ENCODE measurements at places on chromosomes 12 and 14.

GRCh38 chr12:129750421-129750820, 153.4 kb downstream of the TMEM132D start:
- H3K27ac ChIP-seq: no peak overlapping the region
- DNase-seq: no peak
- no peaks in the 10 kb centered on the region for H3K36me3 ChIP-seq
- no peaks in the 10 kb centered on the region for H3K4me1 ChIP-seq

GRCh38 chr12:11209113-11209512, 22.4 kb upstream of the TAS2R42 start:
- H3K4me3 ChIP-seq: no peak overlapping the region
- no peaks in the 10 kb centered on the region for H3K36me3 ChIP-seq
- no peaks in the 10 kb centered on the region for H3K4me1 ChIP-seq
- H3K27me3 ChIP-seq: no peaks in the 10 kb centered on the region
- H3K27ac ChIP-seq: no peak overlapping the region

GRCh38 chr12:95626854-95627253, 75.6 kb upstream of the USP44 start:
- H3K4me3 ChIP-seq: no peak overlapping the region
- no peak for DNase-seq
- H3K36me3 ChIP-seq: no peaks in the 10 kb centered on the region
- H3K27ac ChIP-seq: no peak overlapping the region

GRCh38 chr12:121858662-121859572, at the start of gene HPD:
TSS of gene HPD (minus strand) at chr12:121858859. CDS start at chr12:121858823, 36 bp downstream.
- no peaks in the 10 kb centered on the region for H3K27me3 ChIP-seq
- H3K4me1 ChIP-seq: no peaks in the 10 kb centered on the region
- H3K36me3 ChIP-seq: no peaks in the 10 kb centered on the region
- peak within 1 kb of the TSS; percentile 27 for H3K27ac ChIP-seq
- H3K4me3 ChIP-seq: no peak within 1 kb of the TSS
- peak; percentile 46 for DNase-seq

DNA sequence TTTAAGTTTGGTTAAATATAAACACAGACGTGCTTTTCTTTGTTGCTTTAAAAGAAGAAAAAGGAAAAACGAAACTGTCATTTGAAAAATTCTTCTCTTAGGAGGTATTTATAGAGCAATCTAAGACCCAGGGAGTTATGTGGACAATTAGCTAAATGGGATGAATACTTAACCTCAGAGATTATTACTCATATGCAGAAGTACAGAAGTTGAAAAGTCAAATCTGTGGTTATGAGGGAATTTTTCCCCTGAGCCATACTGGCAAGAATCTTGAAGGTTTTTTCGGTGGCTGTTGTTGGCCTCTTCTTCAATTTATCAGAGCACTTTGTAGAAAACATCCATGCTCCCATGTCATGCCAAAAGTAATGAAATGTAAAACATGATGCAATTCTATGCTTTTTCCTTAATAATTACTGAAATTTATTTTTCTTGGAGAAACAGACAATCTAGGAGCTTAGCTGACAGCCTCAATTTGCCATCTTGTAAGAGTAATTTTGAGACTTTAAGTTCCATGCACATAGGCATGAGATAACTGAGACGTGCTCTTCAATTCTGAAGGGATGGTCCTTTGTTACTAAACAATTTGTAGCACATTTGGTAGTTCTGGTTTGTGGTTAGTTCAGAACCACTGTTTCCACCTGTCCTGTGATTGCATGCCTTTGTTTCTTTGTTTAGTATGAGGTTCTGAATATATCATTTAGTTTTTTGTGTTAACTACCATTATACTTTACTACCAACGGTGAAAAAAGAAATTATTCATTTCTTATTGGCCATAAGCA, 126.6 kb downstream of the BCAT1 start:
- no peak overlapping the region for H3K27ac ChIP-seq
- no peaks in the 10 kb centered on the region for H3K4me1 ChIP-seq
- H3K36me3 ChIP-seq: no peaks in the 10 kb centered on the region
- no peak overlapping the region for H3K4me3 ChIP-seq

- no peaks in the 10 kb centered on the region for H3K36me3 ChIP-seq
- H3K27ac ChIP-seq: peak overlapping the region; percentile 67
- H3K27me3 ChIP-seq: no peaks in the 10 kb centered on the region
- DNase-seq: peak; percentile 55
These were observed 241.0 kb upstream of the ATP2B1 start for GRCh38 chr12:89949457-89950195.

- no peaks in the 10 kb centered on the region for H3K36me3 ChIP-seq
- H3K4me1 ChIP-seq: no peaks in the 10 kb centered on the region
- no peak overlapping the region for H3K4me3 ChIP-seq
- no peak for DNase-seq
These were observed 87.8 kb downstream of the NEDD1 start for GRCh38 chr12:96994900-96995299.

- peak; percentile 35 for DNase-seq
- H3K4me3 ChIP-seq: peak overlapping the region; percentile 70
- H3K27ac ChIP-seq: peak overlapping the region; percentile 99
- H3K27me3 ChIP-seq: no peaks in the 10 kb centered on the region
- H3K36me3 ChIP-seq: no peaks in the 10 kb centered on the region
These were observed 1.4 kb downstream of the DUSP6 start for GRCh38 chr12:89350630-89351488.

DNA sequence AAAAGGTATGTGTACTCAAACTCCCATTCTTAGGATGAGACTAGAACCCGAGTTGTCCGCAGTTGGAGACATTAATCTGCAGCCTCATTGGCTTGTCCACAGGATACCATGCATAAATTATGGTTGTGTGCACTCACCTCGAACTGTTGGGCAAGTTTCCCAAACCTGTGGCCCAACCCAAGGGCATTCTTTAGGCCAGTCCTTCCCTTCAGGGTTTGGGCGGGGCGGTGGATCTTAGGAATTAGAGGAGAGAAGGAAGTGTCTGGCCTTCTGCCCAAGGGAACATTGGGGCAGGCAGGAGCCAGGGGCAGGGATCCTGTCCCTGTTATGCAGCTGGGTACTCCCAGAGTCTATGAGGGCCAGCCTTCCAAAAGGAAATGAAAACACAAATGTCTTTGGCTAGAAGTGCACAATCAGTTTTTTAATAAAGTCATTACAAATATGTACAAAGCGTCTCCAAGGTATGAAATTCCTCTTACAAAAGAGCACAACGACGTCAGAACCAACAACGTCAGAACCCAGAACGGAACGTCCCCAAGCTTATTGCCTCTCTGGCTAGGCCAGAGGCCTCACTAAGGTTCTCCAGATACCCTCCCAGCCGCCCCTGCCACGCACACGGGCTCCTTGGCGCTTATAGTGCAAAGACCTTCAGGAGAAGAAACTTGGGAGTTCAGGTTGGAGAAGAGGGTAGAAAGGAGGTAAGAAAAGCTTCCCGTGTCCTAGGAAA, 25.3 kb downstream of the HRK start:
- H3K27me3 ChIP-seq: no peaks in the 10 kb centered on the region
- no peak overlapping the region for H3K27ac ChIP-seq
- peak; percentile 82 for DNase-seq

DNA sequence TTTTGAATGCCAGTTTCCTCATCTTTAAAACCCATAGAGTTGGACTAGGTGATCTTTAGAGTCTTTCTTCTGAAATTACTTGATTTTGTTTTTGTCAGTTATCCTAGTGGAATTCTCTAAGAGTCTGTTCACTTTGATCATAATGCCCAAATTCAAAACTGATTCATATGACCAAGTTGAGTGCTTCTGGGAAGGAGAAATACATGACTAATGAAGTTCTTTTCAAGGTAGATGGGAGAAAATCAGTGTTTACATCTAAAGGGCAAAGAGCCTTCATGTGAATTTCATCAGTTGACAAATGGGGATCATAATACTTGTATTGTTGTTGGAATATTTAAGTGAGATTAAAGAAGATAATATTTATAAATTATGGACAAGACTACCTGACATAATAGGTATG, 53.2 kb downstream of the ERC1 start:
- no peaks in the 10 kb centered on the region for H3K4me1 ChIP-seq
- H3K27ac ChIP-seq: no peak overlapping the region
- H3K4me3 ChIP-seq: no peak overlapping the region

DNA sequence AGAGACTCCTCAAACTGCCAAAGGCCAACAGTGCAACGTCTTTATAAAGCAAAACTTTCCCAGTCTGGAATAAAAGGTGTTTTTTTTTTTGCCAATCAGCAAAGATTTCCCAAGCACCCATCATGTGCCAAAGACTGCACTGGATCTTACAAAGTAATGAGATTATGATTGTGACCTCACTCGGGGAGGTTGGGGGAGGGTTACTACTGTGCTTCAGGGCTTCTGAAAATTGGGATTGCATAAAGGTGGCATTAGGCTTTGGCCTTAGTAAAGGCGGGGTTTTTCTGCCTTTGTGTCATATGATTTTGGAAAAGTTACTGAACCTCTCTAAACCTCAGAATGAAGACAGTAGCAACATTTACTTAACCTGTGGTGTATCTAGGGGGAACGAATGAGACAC, 233.8 kb downstream of the DACT1 start:
- DNase-seq: no peak
- H3K4me3 ChIP-seq: no peak overlapping the region
- no peaks in the 10 kb centered on the region for H3K27me3 ChIP-seq
- no peaks in the 10 kb centered on the region for H3K4me1 ChIP-seq
